ENCODE measurements at places on chromosomes 11 and 22. TPM values are rescaled to one million over a fixed set of nuclear protein-coding genes. Genes with fewer than 3 reads are reported as not detected.

GRCh38 chr11:2588809-2589537 lies 110.8 kb downstream of the KCNQ1OT1 start:
- no peaks in the 10 kb centered on the region for H3K4me1 ChIP-seq
- no peaks in the 10 kb centered on the region for H3K27me3 ChIP-seq
- H3K36me3 ChIP-seq: no peaks in the 10 kb centered on the region
- peak; percentile 2 for DNase-seq
- H3K27ac ChIP-seq: no peak overlapping the region

Gene SLC22A12
- not detected for total RNA-seq

- no peaks in the 10 kb centered on the region for H3K27me3 ChIP-seq
- H3K27ac ChIP-seq: no peak overlapping the region
- H3K36me3 ChIP-seq: no peaks in the 10 kb centered on the region
- no peak for DNase-seq
- no peak overlapping the region for H3K4me3 ChIP-seq
Observed at GRCh38 chr11:1717745-1718144, 20.8 kb downstream of the KRTAP5-6 start.

Gene RASD2
- 1.5 TPM for total RNA-seq

Gene OAF
- total RNA-seq: 115 TPM

- no peaks in the 10 kb centered on the region for H3K4me1 ChIP-seq
- no peaks in the 10 kb centered on the region for H3K36me3 ChIP-seq
- DNase-seq: no peak
- no peaks in the 10 kb centered on the region for H3K27me3 ChIP-seq
- no peak overlapping the region for H3K4me3 ChIP-seq
Observed at GRCh38 chr11:76769645-76770586, 13.2 kb upstream of the TSKU start.

DNA sequence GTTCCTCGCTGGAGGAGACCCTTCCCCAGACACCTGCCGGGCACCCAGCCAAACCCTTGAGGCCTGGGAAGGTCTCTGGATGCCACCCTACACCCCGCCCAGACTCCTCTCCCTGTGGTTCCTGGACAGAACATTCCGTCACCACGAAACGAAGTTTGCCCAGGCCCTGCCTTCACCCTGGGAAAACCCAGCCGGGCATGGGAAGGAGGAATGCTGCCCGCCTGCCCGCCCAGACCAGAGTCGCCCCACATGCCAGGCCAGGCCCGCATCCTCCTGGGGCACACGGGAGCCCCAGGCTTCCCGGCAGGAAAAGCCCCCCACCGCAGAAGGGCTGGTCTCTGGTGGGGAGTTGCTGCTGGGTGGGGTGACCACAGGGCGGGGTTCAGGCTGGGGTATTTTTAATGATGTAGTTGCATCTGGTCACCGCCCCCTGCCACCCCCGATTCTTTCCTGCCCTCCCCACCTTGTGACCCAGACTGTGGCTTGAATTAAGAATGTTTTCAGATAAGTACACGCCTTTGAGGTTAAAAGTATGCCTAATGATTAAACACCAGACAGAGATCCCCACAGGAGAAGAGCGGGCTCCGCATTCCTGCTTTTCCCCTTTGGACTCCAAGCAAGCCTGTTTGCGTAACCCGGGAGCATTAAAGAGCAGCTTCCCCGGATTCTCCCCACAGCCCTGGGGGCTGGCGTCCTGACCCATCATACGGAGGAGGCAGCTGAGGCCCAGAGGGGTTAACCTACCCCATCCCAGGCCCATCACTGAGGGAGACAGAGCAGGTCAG lies 44.6 kb upstream of the PPARA start:
- peaks cover 9% of the 10 kb centered on the region for H3K36me3 ChIP-seq
- DNase-seq: no peak
- H3K27me3 ChIP-seq: no peaks in the 10 kb centered on the region
- peaks cover 84% of the 10 kb centered on the region for H3K4me1 ChIP-seq
- H3K4me3 ChIP-seq: no peak overlapping the region

Gene ELF5
- total RNA-seq: not detected

- no peaks in the 10 kb centered on the region for H3K4me1 ChIP-seq
- no peak within 1 kb of the TSS for H3K4me3 ChIP-seq
- peak within 1 kb of the TSS; percentile 12 for H3K27ac ChIP-seq
Observed at GRCh38 chr11:6771926-6772893, at the start of gene OR2AG2. TSS of gene OR2AG2 (minus strand) at chr11:6771976. CDS start at chr11:6768957, 3,019 bp downstream.

DNA sequence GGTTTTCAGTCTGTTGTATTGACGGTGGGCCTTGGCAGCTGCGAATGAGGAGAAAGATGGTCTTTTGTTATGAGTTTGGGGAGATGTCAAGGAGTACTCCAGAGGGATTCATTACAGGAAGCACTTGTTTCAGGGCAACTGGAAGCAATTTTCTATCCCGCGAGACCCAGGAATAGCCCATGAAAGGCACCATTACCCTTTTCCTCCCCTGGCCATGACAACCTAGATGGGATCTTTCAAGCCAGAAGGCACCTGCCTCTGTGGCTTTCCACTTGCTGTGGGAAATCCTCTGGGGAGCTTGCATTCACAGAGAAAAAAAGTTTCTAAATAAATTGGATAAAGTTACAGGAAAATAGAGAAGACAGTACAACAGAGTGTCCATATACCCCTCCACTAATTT lies 2.7 kb downstream of the ZNF215 start:
- H3K27me3 ChIP-seq: no peaks in the 10 kb centered on the region
- no peak overlapping the region for H3K27ac ChIP-seq
- H3K4me1 ChIP-seq: no peaks in the 10 kb centered on the region
- H3K4me3 ChIP-seq: no peak overlapping the region

Gene MISFA
- not detected for total RNA-seq

DNA sequence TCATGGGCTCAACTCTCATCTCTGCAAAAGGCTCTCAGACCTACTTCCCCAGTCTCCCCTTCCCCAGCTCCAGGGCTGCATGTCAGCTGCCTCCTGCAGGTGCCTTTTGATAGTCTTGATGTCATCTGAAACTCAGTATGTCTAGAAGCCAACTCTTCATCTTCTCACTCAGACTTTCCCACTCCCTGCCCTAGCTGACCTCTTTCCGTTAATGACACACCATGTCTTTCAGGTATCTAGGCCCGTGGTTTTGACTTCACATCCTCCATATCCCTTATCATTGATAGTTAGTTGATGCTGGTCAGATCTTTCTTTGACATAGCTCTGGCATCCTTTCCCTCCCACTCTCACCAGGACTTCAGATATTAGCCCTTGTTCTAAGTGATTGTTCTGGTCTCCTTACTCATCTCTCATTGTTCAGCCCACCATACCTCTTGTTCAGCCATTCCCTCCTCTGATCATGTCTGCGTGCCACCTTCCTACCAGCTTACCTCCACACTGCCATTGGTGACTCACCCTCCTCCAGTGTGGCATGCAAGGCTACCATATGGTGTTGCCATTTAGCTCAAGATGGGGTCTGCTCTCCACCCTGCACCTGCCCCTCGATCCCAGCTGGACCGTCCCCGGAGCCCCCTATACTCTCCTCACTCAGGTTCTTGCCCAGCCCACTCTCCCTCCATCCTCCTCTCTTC lies 18.4 kb downstream of the TTC12 start:
- no peaks in the 10 kb centered on the region for H3K36me3 ChIP-seq
- H3K4me1 ChIP-seq: no peaks in the 10 kb centered on the region
- H3K27me3 ChIP-seq: no peaks in the 10 kb centered on the region
- peak overlapping the region; percentile 4 for H3K27ac ChIP-seq
- no peak overlapping the region for H3K4me3 ChIP-seq
- DNase-seq: no peak
